Stimulated activated CD8-positive, alpha-beta memory T cell treated with anti-CD3 and anti-CD28 coated beads, Interleukin-7, amount 100 ng/mL, for 1 hour (primary cell): ENCODE measurements at places on chromosomes 1 and 21.

DNA sequence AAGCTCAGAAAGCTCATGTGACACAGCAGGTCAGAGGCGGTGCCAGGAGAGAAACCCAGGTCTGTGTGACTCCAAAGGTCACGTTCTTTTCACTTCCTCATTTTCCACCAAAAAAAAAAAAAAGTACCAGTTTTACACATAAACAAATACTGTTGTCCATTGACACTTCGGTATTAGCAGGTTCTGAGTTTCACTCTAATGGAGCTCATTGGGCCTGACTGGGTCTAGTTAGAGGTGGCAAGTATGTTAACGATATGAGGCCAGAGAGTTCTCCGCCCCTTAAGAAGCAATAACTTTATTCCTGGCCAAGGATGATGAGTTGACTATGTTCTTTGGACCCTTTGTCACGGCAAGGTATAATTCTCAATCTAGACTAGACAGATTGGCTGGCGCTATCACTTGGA is 30.0 kb upstream of the SDE2 start:
- no peak for DNase-seq

DNA sequence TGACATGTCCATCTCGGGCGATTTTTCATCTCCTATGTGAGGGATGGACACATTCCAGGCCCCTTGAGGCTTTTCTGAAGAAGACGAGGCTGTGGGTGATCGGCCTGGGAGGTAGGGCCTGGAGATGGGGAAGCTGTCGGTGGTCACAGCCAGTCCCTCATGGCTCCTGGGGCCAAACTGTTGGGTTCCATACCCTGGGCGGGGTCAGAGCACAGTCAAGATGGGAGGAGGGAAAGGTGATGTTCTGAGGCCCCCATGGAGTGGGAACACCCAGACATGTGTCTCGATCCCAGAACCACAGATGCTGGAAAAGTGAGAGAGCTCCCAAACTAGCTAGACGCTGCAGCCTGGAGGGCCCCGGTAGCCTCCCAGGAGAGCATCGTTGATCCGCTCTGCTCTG is 157.5 kb upstream of the C1orf174 start:
- DNase-seq: no peak

GRCh38 chr21:45644041-45644906 is 749 bp downstream of the PCBP3 start:
- DNase-seq: no peak

GRCh38 chr1:171654942-171655745 is 2.7 kb upstream of the MYOC start:
- peak; percentile 45 for DNase-seq

DNA sequence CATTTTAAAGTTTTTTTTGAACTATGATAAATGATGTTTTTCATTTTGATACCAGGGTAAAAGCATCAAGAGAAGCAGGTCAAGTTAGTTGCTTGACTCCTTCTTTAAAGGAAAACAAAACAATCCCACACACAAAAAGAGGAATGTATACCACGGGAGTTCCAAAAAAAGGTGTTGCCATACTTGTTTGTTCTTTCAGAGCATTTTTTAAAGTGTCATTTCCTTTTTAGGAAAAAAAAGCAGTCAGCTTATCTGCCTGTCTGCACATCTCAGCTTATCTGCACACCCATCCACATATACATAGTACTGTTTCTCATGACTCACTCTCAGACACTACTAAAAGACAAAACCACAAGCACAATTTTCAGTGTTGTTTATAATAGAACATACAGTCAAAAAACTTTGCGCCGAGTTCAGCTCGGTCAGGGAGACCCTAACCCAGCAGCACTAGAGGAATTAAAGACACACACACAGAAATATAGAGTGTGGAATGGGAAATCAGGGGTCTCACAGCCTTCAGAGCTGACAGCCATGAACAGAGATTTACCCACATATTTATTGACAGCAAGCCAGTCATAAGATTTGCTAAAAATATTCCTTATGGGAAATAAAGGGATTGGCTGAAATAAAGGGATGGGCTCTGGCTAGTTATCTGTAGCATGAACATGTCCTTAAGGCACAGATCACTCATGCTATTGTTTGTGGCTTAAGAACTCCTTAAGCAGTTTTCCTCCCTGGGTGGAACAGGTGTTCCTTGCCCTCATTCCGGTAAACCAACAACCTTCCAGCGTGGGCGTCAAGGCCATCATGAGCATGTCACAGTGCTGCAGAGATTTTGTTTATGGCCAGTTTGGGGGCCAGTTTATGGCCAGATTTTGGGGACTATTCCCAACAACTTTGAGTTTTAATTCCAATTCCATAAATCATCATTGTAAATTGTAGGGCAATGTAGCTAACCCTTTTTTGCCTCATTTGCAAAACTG is 11.4 kb upstream of the MNDA start:
- no peak for DNase-seq

- no peak for DNase-seq
Measured at GRCh38 chr1:161388639-161389038, 21.0 kb upstream of the CFAP126 start.

DNA sequence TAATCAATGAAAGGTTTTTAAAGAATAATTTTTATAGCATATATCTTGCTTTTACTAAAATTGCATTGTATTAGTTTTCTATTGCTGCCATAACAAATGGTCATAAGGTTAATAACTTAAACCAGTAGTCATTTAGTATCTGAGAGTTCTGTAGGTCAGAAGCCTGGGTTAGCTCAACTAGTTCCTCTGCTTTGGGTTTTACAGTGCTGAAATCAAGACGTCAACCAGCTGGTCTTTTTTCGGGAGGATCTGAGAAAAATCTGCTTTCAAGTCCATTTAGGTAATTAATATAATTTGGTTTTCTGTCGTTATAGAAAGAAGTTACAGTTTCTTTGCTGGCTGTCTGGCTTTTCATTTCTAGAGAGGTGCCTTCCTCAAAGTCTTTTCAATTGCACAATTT is 577.7 kb downstream of the MRPL39 start:
- DNase-seq: no peak

DNA sequence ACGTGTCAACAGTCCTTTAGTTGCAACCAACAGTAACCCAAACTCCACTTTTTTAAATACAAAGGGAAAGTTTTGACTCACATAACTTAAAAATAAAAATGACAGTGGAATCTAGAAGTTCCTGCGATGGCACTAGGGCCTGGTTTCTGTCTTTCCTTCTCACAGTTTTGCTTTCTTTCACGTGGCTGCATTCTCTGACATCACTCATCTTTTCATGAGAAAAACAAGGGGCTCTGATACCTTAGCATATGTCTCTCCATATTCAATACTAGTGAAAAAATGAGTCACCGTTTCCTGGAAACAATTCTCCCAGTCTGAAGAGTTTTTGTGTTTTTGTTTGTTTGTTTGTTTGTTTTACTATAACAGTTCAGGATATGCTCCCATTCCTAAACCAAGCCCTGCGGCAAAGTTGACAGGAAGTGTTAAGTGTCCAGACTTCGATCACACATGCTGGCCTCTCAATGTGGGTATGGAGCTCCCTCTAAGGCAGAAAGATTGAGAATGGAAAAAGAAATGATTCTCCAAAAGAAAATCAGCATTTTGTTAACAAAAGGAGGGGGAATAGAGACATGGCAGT is 483.3 kb downstream of the TTLL7 start:
- DNase-seq: no peak
